NCI-H2227 treated with DMSO at 0.1 percent for 48 hours (cell line): ENCODE measurements at places on chromosomes 16 and 17.

DNA sequence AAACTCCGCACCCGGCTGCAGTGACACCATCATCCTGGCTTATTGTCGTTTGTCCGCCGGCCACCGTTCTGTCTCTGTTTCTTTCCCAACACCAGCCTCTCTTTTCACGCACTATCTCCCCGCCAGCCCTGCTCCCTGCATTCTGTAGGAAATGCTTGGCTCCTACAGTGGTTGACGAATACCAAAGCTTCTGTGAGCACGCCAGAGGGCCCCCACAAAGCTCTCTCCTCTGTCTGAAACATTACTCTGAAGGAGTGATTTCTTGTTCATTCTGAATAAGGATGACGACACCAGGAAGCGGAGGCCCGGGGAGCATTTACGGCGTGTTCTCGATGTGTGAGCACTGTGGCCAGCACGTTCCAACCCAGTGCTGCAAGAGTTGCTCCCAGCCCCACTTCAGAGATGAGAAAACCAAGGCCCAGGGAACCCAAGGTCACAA is 58.8 kb downstream of the ADCY9 start:
- DNase-seq, result no peak

DNA sequence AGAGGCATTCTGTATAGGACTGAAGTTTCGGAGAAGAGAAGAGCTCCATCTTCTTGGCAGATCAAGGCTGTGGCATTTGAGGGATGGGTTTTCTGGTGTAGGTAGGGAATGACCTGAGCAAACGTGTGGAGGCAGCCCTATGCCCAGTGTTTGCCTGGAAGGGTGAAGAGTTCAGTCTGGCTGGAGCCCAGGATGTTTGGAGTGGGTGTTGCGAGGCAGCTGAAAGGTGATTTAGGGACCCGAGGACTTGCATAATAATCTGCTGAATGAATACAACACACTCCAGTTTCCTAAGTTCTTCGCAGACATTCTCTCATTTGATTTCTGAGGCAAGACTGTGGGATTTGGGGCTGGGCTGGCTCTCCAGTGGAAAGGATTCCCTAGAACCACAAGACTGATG is 186.2 kb downstream of the CYLD start:
- no peak for DNase-seq

DNA sequence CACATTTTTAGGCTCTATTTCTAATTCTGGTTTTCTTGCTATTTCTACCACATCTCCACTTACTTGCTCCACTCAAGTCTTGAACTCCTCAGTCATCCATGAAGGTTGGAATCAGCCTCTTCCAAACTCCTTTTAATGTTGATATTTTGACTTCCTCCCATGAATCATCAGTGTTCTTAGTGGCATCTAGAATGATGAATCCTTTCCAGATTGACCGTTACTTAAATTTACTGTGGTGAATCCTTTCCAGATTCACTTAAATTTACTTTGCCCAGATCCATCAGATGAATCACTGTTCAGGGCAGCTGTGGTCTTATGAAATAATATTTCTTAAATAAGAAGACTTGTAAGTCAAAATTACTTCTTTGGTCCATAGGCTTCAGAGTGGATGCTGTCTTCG is 32.4 kb downstream of the CLTC start:
- DNase-seq, result no peak

DNA sequence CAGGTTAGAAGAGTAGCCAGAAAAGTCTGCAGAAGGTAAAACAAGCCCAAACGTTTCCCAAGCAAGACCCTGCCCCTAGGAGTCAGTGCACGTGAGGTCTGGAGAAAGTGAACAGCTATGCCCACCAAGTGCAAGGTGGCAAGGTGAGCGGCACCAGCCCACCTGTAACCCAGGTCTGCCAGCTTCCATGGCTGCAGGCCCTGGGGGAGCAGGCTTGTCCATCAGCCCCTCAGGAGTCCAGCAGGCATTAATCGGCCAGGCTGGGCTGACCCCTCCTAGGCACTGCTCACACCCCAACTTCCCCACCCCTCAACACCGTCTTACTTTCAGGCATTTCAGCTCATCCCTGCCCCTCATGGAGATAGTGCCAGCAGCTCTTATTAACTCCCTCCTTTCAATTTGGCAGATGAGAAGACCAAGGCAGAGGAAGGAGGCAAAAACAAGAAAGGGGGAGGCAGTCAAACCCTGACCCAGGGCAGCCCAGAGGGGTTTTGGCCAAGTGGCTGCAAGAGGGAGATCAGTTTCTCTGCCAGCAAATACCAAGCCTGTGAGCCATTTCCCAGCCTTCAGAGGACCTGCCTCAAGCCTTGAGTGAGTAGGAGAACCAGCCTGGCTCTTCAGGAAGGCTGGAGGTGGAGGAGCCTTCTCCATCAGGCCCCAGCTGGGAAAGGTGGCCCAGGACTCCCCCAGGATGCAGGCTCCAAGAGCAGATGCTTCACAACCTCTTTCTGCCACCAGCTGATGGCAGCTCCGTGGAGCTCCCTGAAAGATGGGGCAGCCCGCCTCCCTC is 14.7 kb downstream of the BEAN1 start:
- DNase-seq, result no peak

DNA sequence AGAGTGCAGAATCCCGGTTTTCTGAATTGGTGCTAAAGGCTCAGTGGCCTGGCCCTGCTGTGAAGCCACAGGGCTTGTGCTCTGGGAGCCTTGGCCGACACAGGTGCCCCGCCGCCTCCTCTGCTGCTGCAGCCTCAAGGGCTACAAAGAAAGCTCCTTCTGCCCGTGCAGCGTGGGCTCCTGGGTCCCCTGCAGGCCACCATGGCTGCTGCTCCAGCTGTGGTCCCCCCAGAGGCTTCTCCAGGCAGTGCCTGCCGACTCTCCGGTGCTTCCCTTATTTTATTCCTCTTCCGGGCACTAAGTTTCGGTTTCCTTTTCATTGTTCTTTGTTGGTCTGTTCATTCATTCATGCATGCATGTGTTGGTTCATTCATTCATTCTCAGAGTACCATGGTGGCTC is 53.1 kb downstream of the CMIP start:
- no peak for DNase-seq

- DNase-seq, result no peak
These were observed 60.1 kb upstream of the MRTFB start for GRCh38 chr16:14011001-14011400.

DNA sequence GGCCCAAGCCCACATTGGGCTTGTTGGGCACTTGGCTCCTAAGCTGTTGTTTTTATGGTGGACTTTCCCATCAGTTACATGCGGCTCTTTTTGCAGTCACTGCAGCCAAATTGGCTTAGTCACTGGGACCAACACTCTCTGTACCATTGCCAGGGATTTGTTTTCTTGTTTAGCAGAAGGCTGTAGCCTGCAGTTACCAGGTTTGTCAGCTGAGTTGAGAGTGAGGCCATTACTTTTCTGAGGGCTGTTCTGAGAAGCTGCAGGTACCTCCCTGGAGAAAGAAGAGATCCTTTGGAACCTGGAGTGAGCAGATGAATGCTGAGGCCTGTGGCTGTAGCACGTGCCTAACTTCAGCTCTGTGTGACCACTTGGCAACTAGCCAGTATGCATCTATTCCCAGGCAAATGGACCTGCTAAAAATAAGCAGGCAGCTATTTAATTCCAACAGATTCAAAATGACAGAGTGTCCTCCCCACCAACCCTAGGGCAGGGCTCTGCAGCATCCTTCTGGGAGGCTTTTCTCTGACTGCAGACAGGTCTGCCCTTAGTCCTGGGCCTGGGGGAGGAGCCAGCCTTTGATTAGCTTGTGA is 12.9 kb downstream of the AKAP1 start:
- DNase-seq, result peak; percentile 76

DNA sequence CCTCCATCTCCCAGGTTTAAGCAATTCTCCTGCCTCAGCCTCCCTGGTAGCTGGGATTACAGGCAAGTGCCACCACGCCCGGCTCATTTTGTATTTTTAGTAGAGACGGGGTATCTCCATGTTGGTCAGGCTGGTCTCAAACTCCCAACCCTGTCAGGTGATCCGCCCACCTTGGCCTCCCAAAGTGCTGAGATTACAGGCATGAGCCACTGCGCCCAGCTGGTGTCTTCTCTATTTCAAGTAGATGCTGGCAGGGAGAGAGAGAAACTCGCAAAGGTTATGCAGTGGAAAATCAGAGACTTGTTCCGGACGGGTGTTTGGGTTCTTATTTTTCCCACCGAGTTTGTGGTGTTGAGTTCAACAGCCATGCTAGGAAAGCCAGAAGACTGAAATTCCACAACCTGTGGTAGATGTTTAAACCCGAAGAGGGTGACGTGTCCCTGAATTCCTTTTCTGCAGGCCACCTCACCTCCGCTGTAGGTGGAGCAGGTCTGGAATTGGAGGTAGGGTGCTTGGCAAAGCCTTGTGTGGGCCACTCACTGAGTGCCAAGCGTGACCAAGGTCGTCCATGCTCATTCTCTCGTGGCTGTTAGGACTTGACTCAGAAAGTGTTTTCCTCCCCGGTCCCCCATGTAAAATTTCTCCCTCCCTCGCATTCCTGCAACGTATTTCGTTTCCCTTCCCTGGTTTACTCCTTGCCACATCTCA is 7.3 kb upstream of the ZDHHC7 start:
- DNase-seq, result no peak

GRCh38 chr16:49365711-49366509 is 7.7 kb upstream of the C16orf78 start:
- no peak for DNase-seq

GRCh38 chr17:37706446-37706845 is 38.4 kb downstream of the HNF1B start:
- no peak for DNase-seq

DNA sequence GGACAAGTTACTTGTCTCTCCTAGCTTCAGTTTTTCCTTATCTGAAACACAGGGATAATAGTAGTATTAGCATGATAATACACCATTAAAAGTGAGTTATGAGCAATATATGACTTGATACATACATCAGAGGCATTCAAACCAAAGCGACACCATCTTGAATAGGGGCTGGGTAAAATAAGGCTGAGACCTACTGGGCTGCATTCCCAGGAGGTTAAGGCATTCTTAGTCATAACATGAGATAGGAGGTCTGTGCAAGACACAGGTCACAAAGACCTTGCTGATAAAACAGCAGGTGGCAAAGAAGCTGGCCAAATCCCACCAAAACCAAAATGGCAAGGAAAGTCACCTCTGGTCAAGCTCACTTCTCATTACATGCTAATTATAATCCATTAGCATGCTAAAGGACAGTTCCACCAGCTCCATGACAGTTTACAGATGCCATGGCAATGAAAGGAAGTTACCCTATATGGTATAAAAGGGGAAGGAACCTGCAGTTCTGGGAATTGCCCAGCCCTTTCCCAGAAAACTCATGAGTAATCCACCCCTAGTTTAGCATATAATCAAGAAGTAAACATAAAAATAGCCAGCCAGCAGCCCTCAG is 37.2 kb upstream of the HS3ST3A1 start:
- DNase-seq, result no peak

DNA sequence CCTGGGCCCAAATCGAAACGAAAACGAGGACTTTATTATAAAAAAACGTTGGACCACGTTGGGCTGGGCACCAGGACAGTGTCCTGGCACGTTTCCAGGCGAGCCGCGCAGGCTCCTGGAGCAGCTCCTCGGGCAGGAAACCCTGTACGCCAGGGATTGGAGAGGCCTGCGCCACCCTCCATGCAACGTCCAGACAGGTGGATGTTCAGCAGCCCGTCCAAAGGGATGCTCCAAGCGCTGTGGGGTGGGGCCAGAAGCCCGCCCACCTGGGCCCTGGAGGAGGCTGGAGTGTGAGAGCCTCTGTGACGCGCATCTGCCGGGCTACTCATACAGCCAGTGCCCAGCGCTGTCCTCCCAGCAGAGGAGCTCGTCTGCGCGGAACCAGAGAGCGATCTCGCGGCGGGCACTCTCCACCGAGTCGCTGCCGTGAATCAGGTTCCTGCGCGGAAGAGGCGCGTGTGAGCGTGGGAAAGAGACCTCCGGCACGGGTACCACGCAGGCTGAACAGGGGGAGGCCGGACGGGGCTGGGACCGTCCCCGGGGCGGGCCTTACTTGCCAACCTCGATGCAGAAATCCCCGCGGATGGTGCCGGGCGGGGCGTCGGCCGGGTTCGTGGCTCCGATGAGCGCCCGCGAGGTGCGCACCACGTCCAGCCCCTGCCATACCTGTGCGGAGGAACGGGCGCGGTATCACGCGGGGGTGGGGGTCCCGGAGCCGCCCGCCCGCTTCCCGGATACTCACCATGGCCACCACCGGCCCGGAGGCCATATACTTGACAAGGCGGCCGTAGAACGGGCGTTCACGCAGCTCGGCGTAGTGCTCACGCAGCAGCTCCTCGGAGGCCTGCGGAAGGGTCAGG is 785 bp downstream of the NME3 start:
- peak; percentile 58 for DNase-seq

GRCh38 chr16:85126705-85127378 is 14.6 kb upstream of the CIBAR2 start:
- DNase-seq, result peak; percentile 26

GRCh38 chr16:10511829-10512228 is 68.6 kb downstream of the EMP2 start:
- DNase-seq, result no peak

- DNase-seq, result no peak
These were observed 441.1 kb upstream of the RBFOX1 start for GRCh38 chr16:6891496-6891895.

- no peak for DNase-seq
These were observed 3.4 kb downstream of the PLEKHH3 start for GRCh38 chr17:42673266-42673884.

GRCh38 chr17:81513753-81514488 is 1.3 kb upstream of the ACTG1 start:
- DNase-seq, result peak; percentile 73

DNA sequence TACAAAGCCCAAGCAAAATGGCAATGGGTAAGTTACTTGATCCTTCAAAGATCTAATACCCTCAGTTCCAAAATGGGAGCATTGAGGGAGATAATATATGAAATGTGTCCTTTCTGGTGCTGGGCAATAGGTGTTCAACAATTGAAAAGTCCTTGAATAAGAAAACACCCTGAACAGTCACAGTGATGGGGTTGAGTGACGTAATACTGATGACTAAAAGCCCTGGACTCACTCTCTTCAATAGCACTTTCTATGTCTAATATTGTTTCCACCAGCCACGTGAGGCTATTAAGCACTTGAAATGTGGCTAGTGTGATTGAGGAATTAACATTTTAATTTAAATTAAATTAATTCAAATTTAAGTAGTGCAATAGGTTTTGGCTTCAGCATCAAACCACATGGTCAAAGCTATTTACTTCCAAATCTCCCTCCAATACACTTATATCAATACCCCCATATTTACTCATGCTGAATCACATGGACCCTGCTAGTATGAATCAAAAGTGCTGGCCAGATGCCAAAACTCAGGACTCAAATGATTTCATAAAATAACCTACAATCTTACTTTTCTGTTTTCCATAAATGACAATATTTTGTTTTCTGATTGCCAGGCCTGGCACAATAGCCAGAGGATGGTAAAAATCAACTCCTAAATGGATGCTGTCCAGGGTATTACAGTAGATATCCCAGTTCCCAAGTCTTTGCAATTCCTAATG is 516.2 kb downstream of the HAPSTR1 start:
- no peak for DNase-seq

GRCh38 chr16:89636663-89637062 is 20.8 kb downstream of the CHMP1A start:
- DNase-seq, result no peak
